ENCODE measurements at places on chromosomes 2 and 18.
A peak's percentile ranks its signal among the peaks of the same experiment; 100 is the strongest.

- DNase-seq: no peak
These were observed 92.4 kb upstream of the COPS8 start for GRCh38 chr2:236993286-236993685.

DNA sequence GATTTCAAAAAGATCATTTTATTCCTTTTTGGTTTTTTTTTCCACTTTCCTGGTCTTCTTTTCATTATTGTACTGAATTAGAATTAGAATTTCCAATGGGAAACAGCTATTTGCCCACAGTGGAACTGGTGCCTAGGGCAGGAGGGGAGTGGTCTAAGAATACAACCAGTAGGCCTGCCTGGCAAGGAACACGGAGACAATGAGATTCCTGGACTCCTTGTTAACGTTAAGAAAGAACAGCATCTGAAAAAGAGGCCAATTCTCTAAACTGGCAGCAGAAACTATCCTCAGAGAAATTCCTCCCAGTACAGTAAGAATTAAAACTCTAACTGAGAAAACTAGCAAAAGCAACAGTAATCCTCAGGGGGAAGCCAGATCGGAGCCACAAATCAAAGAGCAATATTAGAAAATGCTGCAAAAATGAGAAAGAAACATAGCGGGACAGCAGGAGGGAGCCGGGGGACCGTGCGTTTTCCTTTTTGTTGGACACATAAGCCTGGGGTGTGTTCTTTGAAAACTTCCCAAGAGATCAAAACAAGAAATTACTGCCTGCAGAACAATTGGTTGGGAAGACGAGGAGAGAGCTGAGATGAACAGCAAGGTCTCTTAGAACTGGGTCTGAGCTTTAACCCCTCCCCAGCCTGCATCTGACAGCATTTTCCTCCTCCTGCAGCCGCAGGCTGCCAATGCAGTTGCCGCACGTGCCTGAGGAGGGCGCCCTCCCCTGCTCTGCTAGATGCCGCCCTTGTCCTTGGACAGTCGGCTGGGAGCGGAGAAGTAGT lies 776.0 kb downstream of the TSN start:
- no peak for DNase-seq

- DNase-seq: no peak
These were observed 108.6 kb downstream of the COMMD1 start for GRCh38 chr2:62014102-62014501.

GRCh38 chr2:216083464-216084281 lies 2.0 kb downstream of the TMEM169 start:
- DNase-seq: no peak

DNA sequence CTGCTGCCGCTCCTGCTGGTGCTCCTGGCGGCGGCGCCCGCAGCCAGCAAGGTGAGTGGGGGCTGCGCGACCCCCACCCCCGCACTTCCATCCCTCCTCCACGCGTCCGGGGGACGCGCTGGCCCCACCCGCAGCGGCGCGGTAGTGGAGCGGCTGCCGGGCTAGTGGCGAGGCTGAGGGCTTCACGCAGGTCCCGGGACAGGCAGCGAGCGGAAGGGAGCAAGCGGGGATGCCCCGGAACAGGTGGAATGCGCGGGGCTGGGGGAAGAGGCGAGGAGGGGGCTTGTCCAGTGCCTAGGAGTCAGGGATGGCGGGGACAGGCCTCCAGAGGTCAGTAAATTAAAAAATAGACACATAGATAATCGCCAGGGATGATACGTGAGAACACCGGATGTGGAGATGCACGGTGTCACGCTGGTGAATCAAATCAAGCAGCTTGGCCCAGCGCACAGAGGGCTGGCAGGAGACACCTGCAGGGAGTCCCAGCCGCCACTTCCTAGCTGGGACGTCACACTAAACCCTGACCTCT lies 403 bp downstream of the COL4A3 start:
- peak; percentile 69 for DNase-seq

GRCh38 chr2:210007895-210008294 lies 5.5 kb downstream of the RPE start:
- no peak for DNase-seq

GRCh38 chr2:70523996-70524965 lies 29.3 kb downstream of the TGFA start:
- DNase-seq: no peak

- no peak for DNase-seq
These were observed 14.9 kb downstream of the HJURP start for GRCh38 chr2:233839447-233839820.

DNA sequence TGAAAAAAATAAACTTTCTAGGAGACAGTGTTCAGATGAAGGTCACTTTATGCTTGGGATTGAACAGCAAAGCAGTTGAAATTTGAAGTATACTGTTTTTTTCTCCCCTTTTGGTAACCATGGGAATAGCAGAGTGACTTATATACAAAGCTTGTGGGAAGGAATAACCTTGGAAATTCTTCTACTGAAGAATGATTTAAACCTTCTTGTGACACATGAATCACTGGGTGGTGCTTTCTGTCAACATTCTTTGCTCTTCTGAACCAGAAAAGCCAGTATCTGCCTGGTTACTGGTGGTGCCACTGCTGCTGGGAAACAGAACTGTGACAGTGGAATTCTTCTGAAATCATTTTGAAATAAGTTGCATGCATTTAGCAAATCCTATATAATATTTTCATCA lies 39.4 kb upstream of the RND3 start:
- DNase-seq: no peak
